ENCODE measurements at places on chromosomes 7 and 10. TPM values are rescaled to one million over a fixed set of nuclear protein-coding genes. Genes with fewer than 3 reads are reported as not detected.

- H3K4me1 ChIP-seq, result peaks cover 23% of the 10 kb centered on the region
- H3K27ac ChIP-seq, result peak overlapping the region; percentile 84
- H3K36me3 ChIP-seq, result no peaks in the 10 kb centered on the region
- no peak for DNase-seq
- peak overlapping the region; percentile 96 for H3K4me3 ChIP-seq
- no peaks in the 10 kb centered on the region for H3K27me3 ChIP-seq
Observed at GRCh38 chr10:97633921-97634320, 621 bp upstream of the MORN4 start.

DNA sequence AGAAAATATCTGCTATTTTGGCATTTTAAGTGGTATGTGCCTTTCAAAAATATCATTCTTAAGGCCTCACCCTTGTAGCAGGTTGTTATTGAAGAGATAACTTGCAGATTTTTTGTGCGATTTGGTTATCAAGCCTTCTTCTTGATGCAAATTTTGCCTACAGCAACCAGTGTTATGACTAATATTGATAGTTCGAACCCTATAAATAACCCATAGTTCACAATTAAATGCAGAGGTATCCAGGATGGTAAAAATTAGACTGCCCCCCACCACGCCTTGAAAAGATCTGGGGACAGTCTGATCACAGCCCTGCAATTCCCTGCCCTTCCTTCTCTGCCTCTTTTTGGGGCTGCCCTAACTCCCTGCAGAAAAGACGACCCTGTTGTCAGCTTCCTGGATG lies 28.4 kb upstream of the RAPGEF5 start:
- no peak for DNase-seq
- H3K36me3 ChIP-seq, result no peaks in the 10 kb centered on the region
- no peak overlapping the region for H3K27ac ChIP-seq
- H3K27me3 ChIP-seq, result peaks cover 2% of the 10 kb centered on the region
- H3K4me3 ChIP-seq, result no peak overlapping the region

- no peak overlapping the region for H3K27ac ChIP-seq
- H3K36me3 ChIP-seq, result peaks cover 4% of the 10 kb centered on the region
- no peak for DNase-seq
- no peak overlapping the region for H3K4me3 ChIP-seq
Observed at GRCh38 chr7:22287412-22287811, 69.5 kb downstream of the RAPGEF5 start.

ADCYAP1R1 gene
- not detected for total RNA-seq

PAX4 gene
- not detected for total RNA-seq

DNA sequence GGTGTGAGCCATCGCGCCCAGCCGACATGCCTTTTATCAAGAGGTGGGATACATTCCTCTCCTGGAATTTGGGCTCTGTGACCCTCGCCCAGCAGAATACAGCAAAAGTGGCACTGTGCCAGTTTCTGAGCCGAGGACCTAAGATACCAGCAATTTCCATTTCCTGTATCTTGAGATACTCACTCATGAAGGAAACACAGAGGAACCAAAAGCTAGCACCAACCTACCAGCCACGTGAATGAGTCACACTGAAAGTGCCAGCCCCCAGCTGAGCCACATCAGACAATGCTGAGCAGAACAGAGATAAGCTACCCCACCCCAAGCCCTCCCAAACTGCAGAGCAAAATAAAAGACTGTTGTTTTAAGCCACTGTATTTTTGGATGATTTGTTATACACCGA lies 56.3 kb downstream of the CACUL1 start:
- H3K36me3 ChIP-seq, result peaks cover 9% of the 10 kb centered on the region
- peaks cover 40% of the 10 kb centered on the region for H3K4me1 ChIP-seq
- no peak overlapping the region for H3K4me3 ChIP-seq

CALML5 gene
- not detected for total RNA-seq

DNA sequence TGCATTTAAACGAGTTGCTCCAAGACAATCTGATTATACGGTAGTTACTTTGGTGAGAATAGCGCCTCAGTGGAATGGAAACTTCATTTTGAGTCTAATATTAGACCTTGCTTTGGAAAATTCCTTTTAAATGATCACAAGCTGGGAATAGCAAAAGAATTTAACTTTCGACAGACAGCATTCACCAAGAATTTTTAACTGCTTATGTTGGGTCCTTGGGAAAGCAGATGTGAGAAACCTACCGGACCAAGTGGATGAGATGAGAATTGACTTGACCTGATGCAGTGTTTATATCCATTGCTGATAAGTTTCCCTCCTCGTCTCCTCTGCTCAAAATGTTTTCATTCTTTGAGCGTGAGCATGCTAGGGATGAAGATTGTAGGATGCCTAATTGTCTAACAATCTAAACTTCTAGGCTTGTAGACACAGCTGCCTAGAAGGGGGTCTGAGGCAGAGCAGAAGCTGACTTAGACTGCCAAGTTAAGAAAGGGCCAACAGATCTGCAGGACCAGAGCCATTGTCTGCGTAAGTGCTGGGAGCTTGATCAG lies 126.9 kb downstream of the CNNM2 start:
- peak overlapping the region; percentile 81 for H3K27ac ChIP-seq
- H3K36me3 ChIP-seq, result no peaks in the 10 kb centered on the region
- H3K4me3 ChIP-seq, result peak overlapping the region; percentile 74
- peaks cover 58% of the 10 kb centered on the region for H3K4me1 ChIP-seq
- H3K27me3 ChIP-seq, result no peaks in the 10 kb centered on the region

DNA sequence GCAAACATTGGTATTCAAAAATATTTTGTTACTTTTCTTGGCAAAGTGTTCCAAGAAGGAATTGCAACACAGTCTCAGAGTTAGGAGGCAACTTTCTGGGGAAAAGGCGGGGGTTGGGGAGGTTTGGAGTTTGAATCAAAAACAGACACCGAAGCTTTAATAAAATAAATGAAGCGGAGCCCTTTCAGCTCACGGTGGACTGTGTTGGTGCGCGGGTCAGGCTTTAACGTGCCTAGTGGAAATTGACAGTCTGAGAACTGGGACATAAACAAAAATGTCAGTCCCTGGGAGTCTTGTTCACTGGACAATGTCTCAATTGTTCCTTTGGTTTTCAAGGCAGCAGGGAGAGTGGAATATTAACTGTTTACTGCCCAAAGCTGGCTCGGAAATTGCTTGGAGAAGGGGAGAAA lies 109.3 kb downstream of the TCF7L2 start:
- H3K27ac ChIP-seq, result no peak overlapping the region
- peaks cover 19% of the 10 kb centered on the region for H3K36me3 ChIP-seq
- DNase-seq, result no peak
- H3K27me3 ChIP-seq, result no peaks in the 10 kb centered on the region
- no peak overlapping the region for H3K4me3 ChIP-seq
- peaks cover 12% of the 10 kb centered on the region for H3K4me1 ChIP-seq

DNA sequence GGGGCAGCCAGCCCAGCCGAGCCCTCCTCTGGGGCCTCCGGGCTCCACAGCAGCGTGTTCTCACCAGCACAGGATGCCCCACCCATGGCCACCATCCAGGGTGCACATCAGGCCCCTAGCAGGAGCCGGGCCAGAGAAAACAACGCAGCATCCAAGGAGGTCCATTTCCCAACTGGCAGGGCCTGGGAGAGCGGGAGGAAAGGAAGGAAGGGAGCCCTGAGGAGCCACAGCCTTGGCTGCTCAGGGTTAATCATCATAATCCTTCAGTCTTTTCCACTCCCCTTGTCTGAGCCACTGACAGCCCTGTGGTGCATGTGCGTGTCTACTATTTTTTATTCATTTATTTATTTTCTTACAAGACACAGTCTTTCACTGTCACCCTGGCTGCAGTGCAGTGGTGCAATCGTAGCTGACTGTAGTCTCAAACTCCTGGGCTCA lies 3.6 kb downstream of the PLAC9 start:
- peak overlapping the region; percentile 74 for H3K27ac ChIP-seq
- peaks cover 8% of the 10 kb centered on the region for H3K27me3 ChIP-seq
- H3K4me3 ChIP-seq, result peak overlapping the region; percentile 50
- peak; percentile 59 for DNase-seq
- H3K4me1 ChIP-seq, result peaks cover 44% of the 10 kb centered on the region

GRCh38 chr7:158407581-158408317 lies 179.9 kb downstream of the PTPRN2 start:
- H3K27me3 ChIP-seq, result peaks cover 5% of the 10 kb centered on the region
- no peaks in the 10 kb centered on the region for H3K4me1 ChIP-seq
- DNase-seq, result peak; percentile 23
- H3K27ac ChIP-seq, result no peak overlapping the region
- no peak overlapping the region for H3K4me3 ChIP-seq
- H3K36me3 ChIP-seq, result no peaks in the 10 kb centered on the region

DNA sequence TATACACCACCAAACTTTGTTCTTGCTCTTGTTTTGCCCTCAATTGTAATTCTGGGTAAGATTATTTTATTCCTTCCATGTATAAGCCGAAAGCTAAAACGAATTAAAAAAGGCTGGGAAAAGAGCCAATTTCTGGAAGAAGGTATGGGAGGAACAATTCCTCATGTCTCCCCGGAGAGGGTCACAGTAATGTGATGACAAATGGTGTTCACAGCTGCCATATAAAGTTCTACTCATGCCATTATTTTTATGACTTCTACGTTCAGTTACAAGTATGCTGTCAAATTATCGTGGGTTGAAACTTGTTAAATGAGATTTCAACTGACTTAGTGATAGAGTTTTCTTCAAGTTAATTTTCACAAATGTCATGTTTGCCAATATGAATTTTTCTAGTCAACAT lies 12.5 kb upstream of the CFAP69 start:
- no peak for DNase-seq
- H3K4me3 ChIP-seq, result no peak overlapping the region
- no peaks in the 10 kb centered on the region for H3K36me3 ChIP-seq

DNA sequence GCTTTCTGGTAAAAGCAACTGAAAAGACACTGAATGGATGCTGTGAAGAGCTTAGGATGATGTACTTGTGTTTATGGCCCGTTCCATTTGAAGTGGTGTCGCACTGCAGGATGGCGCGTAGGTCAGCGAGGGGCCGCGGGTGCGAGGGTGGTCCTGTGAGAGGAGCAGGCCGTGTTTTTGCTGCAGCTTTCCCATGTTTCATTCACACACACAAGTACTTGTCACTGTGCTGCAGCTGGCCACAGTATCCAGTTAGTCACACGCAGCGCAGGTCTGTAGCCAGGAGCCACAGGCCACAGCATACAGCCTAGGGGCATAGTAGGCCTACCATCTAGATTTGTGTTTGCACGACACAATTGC lies 23.2 kb downstream of the WIPI2 start:
- H3K27ac ChIP-seq, result no peak overlapping the region
- DNase-seq, result no peak
- H3K27me3 ChIP-seq, result peaks cover 6% of the 10 kb centered on the region
- peaks cover 32% of the 10 kb centered on the region for H3K36me3 ChIP-seq
- H3K4me3 ChIP-seq, result no peak overlapping the region

PITX3 gene
- not detected for total RNA-seq

DNA sequence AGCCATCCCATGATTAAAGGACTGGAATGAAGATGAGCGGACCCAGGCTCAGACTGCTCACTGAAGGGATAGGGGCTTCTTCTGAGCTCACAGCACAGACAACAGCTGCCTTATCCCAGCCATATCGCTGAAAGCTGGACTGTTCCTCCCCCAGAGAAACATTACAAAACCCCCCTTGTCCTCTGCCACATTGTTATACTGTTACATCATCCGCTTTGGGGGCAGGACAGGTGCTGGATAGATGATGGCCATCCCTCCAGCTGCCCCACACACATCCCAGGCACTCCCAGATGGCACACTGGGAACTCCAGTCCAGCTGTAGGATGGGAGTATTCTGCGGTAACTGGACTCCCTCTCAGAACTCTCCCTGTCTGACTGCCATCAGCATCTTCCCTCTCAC lies 58.7 kb upstream of the BTRC start:
- no peaks in the 10 kb centered on the region for H3K36me3 ChIP-seq
- DNase-seq, result no peak
- H3K4me3 ChIP-seq, result no peak overlapping the region
- no peaks in the 10 kb centered on the region for H3K4me1 ChIP-seq
- no peak overlapping the region for H3K27ac ChIP-seq

CYP3A7 gene
- not detected for total RNA-seq

Data from HFFc6 (cell line).